ENCODE measurements at places on chromosomes 7 and 10.

GRCh38 chr10:96972264-96972663, 140.2 kb downstream of the LCOR start:
- DNase-seq, result no peak

DNA sequence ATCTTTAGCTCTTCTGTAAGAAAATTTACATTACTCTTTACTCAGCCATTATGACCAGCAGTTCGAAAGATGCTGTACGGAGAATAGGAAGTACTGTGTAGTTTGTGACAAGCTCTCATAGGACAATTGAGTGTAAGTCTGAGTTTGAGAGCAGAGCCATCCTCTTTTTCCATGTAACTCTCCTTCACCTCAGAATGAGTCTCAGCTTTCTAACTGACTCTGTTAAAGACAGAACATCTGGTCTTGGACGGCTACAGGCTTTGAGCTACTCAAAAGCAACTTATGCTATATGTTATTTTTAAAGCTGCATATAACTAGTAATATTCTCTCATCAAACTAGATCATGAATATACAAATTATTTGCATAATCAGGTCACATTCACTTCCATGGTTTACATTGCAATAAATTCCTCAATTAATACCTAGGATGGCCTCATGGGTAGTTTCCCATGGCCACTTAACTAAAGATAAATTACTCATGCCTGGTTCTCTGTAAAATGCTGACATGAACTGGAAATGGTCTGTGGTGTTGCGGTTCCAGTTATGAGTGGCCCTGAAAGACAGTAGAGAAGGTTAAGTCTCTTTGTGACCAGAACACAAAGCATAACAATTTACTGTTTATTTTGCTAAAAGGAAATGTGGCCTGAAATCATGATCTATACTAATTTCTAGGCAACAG, 358.7 kb downstream of the PHF14 start:
- DNase-seq, result no peak

DNA sequence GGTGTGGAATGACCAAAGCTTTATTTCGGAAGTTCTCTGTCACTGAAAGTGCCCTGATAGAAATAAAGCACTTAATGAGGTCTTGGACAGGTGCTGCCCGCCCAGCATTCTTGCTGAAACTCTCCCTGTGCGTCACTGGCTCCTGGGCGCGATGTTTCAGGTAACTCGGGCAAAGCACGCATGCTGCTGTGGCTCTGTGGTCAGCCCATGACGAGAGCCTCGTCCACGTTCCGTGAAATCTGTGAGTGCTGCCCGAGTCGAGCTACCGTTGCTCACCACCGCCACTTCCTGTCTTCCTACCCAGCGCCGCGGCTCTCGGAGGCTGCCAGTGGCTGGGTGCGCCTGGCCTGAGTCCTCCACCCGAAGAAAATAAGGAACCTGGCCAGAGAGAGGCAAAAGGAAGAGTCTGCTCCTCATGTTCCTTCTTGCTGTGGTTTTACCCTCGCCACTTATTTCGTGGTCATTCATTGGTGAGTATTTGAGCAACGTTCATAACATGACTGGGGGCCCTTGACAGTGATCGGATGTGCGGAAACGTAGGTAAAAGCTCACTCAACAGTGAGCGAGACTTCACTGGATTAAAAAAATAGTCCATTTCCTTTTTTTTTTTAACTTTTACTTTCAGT, 95.5 kb downstream of the MAP3K8 start:
- no peak for DNase-seq

DNA sequence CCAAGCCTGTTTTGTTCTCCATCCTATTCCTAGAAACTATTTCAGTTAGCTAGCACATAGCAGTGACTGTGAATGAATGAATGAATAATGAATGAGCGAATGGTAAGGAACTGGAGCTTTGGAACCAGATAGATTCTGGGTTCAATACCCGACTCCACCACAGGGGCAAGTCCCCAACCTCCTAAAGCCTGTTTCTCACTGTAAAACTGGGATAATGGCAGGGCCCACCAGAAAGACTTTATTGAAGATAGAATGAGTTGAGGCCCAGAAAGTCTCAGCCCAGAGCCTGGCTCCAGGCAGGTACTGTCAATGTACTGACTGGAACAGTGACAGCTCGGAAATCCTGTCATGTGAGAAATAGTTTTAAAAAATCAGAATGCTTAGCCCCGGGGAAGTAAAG, 1.1 kb upstream of the CDH23 start:
- DNase-seq, result no peak

- DNase-seq, result no peak
These were observed 59.2 kb downstream of the CDHR3 start for GRCh38 chr7:106022193-106022821.

GRCh38 chr7:128206747-128207500, 34.2 kb upstream of the LEP start:
- no peak for DNase-seq

GRCh38 chr10:99425204-99425603, 5.2 kb downstream of the GOT1 start:
- DNase-seq, result no peak

- DNase-seq, result no peak
These were observed 9.0 kb downstream of the TACR2 start for GRCh38 chr10:69407621-69408301.

- DNase-seq, result no peak
These were observed 125.1 kb downstream of the ZMIZ1 start for GRCh38 chr10:79193694-79194382.

- DNase-seq, result peak; percentile 29
These were observed at the start of gene GPR37 for GRCh38 chr7:124765401-124766352. TSS of gene GPR37 (minus strand) at chr7:124765792. CDS start at chr7:124764976, 816 bp downstream.

GRCh38 chr7:54831046-54831643, 72.1 kb upstream of the SEC61G start:
- DNase-seq, result no peak

GRCh38 chr10:103746598-103746997, 108.8 kb downstream of the SH3PXD2A start:
- no peak for DNase-seq

- DNase-seq, result no peak
These were observed 377.3 kb upstream of the ZMIZ1 start for GRCh38 chr10:78691301-78692030.

DNA sequence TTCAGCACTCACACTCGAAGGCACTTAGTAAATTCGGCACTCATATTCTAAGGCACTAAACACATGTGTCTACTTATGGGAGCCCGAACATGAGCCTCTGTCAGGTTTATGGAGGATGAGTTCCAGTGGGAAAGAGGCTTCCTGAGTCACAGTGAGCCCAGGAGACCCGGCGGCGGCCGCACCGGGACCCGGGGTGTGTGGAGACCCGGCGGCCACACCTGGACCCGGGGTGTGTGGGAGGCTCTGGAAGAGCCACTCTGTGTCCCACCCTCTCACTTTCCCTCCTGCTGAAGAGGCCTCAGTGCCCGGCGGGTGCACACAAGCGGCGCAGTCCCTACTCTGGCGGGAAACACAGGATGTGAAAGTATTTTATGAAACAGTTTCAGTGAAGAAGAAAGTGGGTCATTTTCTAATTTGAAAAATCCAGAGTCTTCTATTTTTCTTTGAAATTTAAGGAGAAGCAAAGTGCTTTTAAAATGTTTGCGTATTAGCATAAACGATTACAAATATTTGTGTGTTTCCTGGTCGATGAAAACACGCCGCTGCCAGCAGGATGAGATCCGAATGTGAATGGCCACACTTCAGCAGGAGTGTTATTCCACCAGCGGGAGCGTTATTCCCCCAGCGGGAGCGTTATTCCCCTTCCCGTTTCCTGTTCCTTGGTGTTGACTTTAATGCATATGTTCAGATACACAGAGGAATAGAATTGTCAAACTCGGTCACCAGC, 625.1 kb downstream of the DNAJB6 start:
- no peak for DNase-seq

GRCh38 chr10:94349327-94349726, 13.4 kb downstream of the NOC3L start:
- peak; percentile 33 for DNase-seq

All from fibroblast of pulmonary artery (primary cell).